ENCODE measurements at places on chromosomes 4 and X.

DNA sequence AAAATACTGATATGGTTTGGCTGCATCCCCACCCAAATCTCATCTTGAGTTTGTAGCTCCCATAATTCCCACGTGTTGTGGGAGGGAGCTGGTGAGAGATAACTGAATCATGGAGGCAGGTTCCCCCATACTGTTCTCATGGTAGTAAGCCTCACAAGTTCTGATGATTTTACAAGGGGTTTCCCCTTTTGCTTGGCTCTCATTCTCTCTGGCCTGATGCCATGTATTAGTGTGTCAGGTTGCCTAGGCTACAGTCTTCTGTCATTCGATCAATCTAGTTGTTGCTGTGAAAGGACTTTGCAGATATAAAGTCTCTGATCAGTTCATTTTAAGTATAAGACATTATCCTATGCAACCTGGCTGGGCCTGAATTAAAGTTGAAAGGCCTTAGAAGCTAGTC is 209.3 kb upstream of the MAOA start:
- DNase-seq, result no peak

DNA sequence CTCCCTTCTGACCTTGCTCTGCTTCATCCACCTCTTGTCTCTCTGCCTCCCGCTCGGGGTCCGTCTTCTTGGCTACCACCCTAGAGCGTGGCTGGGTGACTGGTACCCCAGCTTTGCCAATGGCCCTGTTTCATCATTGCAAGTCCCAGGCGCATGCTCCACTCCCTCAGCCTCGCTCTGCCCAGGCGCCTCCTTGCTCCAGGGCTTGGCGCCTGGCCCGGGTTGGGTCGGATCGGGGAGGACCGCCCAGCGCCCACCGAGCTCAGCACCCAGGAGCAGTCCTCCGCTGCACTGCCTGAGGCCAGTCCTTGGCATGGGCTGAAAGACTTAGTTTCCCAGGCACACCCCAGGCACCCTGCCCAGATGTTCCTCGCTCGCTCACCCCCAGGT is 577 bp downstream of the BGN start:
- DNase-seq, result peak; percentile 25

DNA sequence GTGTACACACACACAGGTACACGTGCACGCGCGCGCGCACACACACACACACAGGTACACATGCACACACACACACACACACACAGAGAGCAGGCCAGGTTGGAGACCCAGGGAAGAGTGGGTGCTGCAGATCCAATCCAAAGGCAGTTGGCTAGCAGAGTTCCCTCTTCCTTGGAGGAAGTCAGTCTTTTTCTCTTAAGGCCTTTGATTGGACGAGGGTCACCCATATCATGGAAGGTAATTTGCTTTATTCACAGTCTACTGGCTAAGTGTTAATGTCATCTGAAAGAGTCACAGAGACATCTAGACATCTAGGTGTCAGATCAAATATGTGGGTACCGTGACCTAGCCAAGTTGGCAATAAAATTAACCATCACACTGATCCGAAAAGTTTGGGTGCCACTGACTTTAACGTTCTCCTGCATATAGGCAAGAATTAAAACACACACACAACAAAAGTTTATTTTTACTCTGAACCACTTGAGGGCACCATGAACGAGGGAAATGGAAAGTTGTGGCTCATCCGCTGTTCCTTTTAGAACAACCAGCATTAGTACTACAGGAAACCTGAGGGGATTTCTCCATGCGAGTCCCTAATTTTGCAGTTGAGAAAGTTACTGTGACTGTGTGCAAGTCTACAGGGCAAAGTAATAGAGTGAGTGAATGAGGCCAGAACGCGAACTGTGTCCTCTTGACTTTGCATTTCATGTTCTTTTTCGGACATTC is 66.0 kb upstream of the STOX2 start:
- DNase-seq, result peak; percentile 4

DNA sequence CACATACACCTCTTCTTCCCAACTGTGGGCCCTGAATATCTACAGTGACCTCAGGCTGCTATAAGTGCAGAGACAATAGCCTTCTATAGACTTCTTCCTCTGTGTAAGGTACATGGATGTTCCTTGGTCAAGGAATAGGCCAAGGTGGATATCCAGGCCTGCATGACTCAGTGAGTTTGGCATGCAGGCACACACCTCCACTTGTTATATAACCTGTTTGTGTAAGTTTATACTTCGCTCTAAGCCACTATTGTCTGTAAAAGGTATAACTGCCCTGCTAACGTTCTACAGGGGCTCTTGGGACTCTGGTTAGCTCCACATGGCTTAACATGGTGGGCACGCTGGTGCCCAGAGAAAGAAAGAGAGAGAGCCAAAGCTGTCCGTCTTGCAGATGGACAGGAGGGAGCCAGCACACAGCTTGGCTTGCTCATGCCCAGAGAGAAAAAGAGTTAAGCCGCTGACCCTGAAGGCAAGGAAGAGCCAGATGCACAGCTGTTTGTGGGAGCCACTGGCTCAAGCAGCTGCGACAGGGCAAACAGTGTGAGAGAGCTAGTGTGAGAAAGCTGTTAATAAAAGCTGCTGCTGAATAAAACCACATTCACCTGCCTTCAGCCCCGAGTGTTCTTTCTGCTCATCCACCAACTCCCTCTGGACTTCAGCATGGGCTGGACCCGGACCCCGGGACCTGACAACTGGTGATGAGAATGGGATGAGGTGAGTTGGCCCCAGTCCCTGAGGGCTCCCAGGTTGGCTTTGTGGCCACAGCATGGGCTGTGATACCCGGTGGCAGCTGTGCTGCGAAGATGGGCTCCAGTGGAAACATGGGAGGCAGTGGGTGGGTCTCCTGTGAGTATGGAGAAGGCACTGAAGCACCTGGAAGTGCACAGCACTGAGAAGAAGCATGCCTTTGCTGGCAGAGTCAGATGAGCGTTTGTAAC is 44.5 kb upstream of the ZBTB33 start:
- DNase-seq, result no peak

- no peak for DNase-seq
Measured at GRCh38 chr4:172707622-172708021, 461.0 kb upstream of the GALNT7 start.

DNA sequence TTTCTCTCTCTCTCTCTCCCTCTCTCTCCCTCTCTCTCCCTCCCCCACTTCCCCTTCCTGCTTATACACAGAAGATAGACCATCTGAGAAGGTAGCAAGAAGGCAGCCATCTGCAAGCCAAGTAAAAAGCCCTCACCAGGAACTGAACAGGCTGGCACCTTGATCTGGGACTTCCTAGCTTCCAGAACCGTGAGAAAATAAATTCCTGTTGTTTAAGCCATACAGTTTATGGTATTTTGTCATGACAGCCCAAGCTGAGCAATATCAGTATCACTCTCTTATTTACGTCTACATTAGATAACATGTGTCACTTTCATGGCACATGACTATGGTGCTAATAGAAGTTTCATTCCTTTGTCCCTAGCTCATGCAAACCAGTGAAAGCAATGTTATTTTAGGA is 581.1 kb downstream of the INPP4B start:
- peak; percentile 39 for DNase-seq

Measured in fibroblast of skin of right biceps (primary cell).